ENCODE measurements at places on chromosomes 6 and 20.
A peak's percentile ranks its signal among the peaks of the same experiment; 100 is the strongest.

- DNase-seq, result no peak
Measured at GRCh38 chr6:89836639-89837222, 7.1 kb downstream of the CASP8AP2 start.

DNA sequence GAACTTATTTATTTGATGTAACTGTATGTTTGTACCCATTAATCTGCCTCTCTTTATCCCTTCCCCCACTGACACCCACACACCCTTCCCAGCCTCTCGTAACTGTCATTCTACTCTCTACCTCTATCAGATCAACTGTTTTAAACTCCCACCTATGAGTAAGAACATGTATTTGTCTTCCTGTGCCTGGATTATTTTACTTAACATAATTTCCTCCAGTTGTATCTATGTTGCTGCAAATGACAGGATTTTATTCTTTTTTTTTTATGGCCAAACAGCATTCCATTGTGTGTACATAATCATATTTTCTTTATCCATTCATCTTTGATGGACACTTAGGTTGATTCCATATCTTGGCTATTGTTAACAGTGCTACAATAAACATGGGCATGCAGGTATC lies 49.3 kb downstream of the PHACTR2 start:
- no peak for DNase-seq

DNA sequence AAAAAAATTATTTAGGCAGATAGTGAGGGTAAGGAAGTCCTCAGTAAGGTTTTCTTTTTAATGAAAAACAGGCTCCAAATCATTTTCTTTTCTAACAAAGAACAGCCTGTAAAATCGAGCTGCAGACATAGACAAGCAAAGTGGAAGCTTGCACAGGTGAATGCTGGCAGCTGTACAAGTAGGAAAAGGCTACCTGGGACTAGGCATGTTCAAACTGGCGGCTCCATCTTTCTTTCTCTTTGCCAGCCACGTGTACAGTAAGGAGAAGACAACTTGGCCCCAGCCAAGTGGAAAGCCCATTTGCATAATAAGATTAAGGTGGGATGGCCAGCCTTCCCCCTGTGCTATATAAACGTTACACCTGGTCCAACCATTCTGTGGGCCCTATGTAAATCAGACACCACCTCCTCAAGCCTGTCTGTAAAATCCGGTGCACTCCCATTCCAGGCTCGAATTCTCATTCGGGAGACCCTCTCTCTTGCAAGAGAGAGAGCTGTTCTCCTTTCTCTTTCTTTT lies 27.0 kb upstream of the SLC2A12 start:
- no peak for DNase-seq

DNA sequence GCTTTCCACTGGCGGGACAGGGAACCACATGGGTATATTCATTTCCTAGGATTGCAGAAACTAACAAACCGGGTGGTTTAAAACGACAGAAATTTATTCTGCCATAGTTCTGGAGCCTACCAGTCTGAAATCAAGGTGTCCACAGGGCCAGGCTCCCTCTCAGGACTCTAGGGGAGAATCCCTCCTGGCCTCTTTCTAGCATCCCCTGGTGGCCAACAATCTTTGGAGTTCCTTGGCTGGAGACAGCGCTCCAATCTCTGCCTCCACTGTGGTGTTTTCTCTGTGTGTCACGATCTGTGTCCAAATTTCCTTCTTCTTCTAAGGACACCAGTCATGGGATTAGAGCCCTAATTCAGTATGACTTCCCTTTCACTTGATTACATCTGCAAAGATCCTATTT lies 95.0 kb downstream of the SCML4 start:
- DNase-seq, result no peak

DNA sequence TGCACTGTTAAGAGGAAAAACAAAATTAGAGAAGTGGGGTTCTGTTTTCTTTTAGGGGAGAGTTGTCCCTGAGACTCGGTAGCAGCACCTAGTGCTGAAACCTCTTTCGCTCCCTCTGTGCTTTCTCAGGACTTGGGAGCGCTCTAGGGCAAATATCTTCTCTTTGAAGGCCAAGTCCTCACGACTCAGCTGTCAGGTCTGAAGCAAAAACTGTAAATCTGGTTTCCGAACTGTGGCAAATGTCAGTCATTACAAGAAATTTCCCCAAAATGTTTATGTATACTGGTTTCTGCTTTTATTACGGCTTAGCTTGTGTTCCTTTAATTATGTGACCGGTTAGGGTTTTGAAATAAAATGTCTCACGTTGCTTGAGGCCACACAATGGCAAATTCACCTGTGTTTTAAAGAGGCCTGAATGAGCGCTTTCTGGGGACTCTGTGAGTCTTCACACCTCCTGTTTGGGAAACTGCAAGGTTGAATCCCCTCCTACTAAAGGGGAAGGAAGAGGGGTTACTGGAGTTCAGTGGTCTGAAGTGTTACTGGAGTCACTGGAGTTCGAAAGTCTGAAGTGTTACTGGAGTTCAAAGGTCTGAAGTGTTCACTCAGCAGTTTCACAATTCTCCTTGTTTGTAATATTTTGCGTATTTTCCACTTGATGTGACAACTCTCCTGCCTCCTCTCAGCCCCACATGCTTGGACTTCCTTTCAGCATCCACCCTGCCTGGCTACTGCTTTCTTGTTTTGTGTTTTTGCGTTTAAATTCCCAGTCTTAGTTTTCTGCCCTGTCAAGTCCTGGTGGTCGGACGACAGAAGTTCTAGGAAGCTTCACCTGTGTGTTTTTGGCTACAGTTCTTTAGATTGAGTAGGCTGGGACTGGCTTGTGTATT lies 1.6 kb downstream of the SMPDL3A start:
- no peak for DNase-seq

DNA sequence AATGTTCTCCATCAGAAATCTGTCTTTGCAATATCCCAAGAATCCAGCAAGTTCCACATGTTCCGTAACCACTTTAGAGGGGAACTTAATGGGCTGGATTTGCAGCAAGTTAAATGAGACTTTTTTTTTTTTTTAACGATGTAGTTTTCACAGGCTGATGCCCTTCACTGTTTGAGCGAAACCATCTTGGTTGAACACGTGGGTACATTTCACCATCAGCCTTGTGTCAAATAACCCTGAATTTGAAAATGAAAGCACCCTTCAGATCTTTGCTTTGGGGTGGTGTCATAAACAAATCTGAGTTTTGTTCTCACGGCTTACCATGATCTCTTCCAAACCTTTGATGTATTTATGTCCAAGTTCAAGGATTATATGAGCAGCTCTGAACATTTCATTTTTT lies 73.7 kb upstream of the EXOC2 start:
- DNase-seq, result no peak

- no peak for DNase-seq
Measured at GRCh38 chr6:113625850-113626249, 231.3 kb upstream of the MARCKS start.

DNA sequence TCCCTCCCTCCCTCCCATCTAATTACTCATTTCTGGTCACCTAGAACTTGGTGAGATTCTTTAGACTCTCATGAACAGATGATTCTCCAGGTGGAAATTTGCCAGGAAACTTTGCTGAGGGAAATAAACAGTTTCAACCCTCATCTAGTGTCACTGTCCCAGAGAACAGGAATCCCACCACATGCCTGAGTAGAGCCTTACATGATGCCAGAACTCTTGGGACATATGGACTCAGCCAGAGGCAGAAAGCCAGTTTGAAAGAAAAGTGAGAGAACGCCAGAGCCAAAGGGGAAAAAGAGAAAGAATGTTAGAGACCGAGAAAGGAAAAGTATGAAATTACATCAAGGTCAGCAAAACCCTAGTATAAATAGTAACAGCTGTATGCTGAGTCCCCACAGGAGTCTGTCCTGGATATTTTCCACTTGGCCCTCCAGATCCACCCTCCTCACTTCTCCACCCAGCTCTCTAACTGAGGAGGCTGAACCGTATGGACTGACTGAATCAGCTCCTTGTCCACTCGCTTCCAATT lies 127.5 kb upstream of the COL21A1 start:
- peak; percentile 36 for DNase-seq

DNA sequence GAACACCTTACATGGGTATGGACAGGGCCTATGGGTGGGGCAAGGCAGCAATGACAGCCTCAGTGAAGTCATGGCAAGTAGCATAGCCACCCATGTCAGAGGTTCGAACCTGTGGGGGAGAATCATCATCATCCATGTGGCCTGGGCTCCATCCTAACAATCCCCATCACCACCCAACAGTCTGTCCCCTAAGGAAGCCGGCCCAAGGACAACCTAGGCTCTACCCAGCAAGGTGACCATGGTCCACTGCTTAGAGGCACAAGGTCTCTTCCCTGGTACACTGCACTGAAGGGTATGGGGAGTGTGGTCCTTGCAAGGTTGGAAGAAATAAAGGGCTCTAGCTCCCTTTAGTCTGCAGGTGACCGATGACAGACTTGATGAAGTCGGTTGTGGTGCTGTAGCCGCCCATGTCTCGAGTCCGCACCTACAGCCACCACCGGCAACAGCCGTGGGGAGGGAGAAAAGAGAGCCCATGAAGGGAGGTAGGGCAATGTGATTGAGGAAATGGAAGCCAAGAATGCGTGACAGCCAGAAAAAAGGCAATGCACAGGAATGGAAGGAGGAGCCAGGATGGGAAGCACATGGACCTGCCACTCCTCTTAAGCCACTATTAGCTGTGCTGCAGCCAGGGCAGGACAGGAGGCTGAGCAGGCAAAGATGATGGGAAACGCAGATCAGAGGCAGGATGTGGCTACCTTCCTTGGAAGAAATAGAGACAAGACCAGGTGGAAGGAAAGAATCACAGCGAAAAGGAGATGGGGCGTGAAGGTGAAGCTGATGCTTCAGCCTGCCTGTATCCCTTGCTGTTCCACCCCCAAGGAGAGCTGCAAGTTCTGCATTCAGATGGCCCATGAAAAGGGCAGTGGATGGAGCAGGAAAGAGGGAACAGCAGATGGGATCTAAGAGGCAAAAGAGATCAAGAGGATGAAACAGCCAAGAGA lies 5.3 kb downstream of the IDH3B start:
- no peak for DNase-seq

- DNase-seq, result no peak
Measured at GRCh38 chr20:52118016-52118623, 73.5 kb downstream of the ZFP64 start.

DNA sequence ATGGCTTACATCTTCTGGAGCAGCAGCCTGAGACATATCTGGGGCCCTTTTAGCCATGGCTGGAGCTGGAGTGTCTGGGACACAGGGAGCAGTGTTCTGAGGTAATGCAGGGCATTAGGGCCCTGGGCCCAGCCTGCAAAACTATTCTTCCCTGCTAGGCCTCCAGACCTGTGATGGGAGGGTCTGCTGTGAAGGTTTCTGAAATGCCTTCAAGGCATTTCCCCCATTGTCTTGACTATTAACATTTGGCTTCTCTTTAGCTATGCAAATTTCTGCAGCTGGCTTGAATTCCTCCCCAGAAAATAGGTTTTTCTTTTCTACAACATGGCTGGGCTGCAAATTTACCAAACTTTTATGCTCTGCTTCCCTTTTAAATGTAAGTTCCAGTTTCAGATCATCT lies 61.5 kb downstream of the EDN1 start:
- DNase-seq, result no peak

GRCh38 chr6:144651234-144651633 lies 366.1 kb downstream of the UTRN start:
- no peak for DNase-seq

DNA sequence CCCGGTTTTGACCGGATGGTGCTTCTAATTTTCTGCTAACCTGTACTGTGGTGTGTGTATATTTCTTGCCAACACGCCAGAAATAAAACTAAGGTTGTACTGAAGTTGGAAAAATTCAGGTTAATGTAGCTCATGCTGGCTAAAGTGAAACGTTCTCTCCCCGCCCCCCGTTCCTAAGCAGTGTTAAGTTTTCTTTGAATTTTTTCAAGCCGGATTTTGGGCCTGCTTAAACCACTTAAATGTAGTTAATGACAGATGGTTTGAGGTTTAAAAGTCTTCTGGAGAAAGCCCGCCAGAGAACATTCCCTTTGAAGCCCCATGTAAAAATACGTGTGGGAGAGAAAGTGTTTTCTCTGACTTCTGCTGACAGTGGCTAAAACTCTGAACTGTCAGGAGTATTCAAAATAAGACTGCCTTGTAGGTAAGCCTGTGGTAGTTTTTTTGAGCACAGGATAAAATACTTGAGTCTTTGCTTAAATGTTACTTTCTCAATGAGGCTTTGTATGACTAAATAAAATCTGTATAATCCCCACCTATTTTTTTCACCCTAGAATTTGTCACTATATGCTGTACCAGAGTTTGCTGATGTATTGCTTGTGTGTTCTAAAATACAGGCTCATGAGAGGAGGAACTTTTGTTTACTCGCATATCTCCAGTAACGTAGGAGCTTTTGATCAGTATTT lies 101.3 kb downstream of the OR2B2 start:
- DNase-seq, result no peak

DNA sequence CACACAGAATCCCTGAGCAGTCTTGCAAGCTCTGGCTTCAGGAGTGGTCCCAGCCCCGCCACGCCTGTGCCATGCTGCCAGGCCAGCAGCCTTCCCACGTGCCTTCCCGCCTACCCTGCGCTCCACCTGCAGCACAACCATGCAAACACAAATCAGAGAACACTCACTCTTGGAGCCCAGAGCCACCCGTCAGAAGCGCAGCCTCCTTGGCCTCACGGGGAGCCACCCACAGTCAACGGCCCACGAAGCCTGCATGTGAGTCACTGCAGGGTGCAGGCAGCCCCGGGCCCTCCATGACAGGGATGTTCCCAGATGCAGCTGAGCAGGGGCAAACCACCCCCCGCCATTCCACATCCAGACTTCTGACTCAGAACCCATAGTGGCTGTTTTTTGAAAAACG lies 217.0 kb downstream of the DLL1 start:
- DNase-seq, result peak; percentile 17

DNA sequence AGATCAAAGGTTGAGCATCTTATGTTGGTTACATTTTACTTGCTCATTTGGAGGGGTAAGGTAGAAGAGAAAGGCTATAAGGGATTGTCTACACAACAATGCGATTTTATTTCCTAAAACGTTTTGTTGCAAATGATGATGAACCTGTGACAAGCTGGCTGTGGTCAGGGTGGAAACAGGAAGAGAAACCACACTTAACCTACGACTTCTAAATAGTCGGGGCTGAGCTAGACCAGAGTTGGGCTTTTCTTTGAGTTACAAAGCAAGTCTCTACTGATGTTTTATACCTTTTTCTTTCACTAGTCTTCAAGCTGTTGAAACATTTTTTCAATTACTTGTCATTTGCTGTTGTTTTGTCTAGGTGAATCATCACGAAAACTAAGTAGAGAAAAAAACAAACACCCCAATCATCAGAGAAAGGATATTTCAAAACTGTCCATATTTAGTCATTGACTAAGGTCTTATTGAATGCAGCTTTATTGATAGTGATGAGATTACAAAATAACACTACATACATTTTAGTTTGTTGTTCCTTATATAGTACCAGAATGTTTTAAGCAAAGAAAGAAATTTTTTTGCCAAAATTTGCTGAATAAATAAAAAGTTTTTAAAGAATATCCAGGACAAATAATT lies 18.0 kb downstream of the KLHL31 start:
- no peak for DNase-seq

GRCh38 chr20:11918391-11918845 lies 725 bp downstream of the BTBD3 start:
- DNase-seq, result no peak

Measured in left cardiac atrium (tissue), 4 donors.